ENCODE measurements at places on chromosomes 7 and 10. TPM values are rescaled to one million over a fixed set of nuclear protein-coding genes. Genes with fewer than 3 reads are reported as not detected.

- no peak for DNase-seq
- H3K4me1 ChIP-seq, result no peaks in the 10 kb centered on the region
- H3K36me3 ChIP-seq, result peaks cover 5% of the 10 kb centered on the region
- H3K27me3 ChIP-seq, result no peaks in the 10 kb centered on the region
These were observed 71.5 kb upstream of the NOBOX start for GRCh38 chr7:144474800-144475615.

The ASAH2 gene
- total RNA-seq, result 5.0 TPM

DNA sequence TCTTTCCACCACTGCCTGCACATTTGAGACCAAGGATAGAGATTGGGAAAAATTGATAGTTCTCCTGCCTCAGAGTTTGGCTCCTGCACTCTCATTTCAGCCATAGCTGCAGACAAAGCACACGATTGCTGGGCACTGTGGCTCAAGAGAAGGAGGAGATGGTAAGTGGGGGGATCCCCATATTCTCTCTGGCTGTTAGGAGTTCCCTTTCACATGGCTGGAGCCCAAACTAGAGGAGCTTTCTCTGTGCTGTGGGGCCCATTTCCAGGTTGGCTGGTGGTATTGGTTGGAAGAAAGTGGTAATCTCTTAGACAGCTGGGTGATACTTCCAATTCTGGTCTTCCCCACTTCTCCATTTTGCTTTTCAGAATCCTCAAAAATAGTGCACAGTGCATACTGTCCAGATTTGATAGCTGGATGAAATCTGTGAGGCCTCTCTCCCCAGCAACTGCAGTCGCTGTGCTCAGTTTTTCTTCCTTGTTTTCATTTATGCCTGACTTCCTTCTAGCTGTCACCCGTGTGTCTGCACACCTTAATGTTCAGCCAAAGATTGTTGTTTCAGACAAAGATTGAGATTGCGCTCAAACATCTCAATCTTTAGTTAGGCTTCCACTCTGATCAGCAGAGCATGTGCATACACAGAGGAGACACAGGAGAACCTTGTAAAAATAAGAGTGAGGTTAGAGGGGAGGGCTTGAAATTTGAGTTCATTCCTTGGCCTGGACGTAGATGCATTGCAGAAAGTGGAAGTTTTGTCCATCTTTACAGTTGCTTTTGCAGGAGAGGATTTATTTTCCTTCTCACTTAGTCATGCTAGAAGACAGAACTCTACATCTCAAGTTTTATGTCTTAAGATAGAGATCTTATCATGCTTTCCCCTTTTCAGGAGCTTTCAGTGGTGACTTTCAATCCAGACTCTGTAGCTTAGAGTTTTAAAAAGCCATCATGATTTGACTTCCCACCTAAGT lies 28.6 kb downstream of the RABGEF1 start:
- H3K27ac ChIP-seq, result no peak overlapping the region
- DNase-seq, result no peak
- H3K4me1 ChIP-seq, result peaks cover 37% of the 10 kb centered on the region
- H3K36me3 ChIP-seq, result peaks cover 6% of the 10 kb centered on the region

The NPSR1 gene
- total RNA-seq, result not detected

The TBXAS1 gene
- total RNA-seq, result 1.1 TPM

DNA sequence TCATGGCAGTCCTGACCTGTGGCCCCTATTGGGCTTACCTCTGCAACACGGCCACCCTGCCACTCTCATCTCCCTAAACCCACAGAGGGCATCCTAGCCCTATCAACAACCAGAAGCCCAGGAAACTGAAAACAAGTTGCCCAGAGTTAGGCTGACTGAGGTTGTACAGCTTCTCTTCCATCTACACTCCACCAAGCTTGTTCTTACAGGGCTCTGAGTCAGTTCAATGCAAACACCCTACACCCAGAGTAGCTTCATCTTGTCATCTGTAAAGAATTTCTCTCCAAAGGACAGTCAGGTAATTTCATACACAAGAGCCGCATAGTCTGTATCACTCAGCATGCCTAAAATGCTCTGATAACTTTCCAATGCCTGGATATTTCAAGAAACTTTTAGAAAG lies 175.4 kb downstream of the ARID5B start:
- H3K36me3 ChIP-seq, result peaks cover 86% of the 10 kb centered on the region
- H3K4me3 ChIP-seq, result peak overlapping the region; percentile 3
- peak overlapping the region; percentile 72 for H3K27ac ChIP-seq
- DNase-seq, result no peak

GRCh38 chr7:23594879-23595604 lies 2.1 kb upstream of the CCDC126 start:
- no peaks in the 10 kb centered on the region for H3K27me3 ChIP-seq
- peak overlapping the region; percentile 78 for H3K27ac ChIP-seq
- peaks cover 54% of the 10 kb centered on the region for H3K4me1 ChIP-seq
- DNase-seq, result peak; percentile 80
- H3K36me3 ChIP-seq, result no peaks in the 10 kb centered on the region
- H3K4me3 ChIP-seq, result no peak overlapping the region

The TMEM60 gene
- 11.4 TPM for total RNA-seq

The HDAC9 gene
- not detected for total RNA-seq

The ADAMTS14 gene
- not detected for total RNA-seq

DNA sequence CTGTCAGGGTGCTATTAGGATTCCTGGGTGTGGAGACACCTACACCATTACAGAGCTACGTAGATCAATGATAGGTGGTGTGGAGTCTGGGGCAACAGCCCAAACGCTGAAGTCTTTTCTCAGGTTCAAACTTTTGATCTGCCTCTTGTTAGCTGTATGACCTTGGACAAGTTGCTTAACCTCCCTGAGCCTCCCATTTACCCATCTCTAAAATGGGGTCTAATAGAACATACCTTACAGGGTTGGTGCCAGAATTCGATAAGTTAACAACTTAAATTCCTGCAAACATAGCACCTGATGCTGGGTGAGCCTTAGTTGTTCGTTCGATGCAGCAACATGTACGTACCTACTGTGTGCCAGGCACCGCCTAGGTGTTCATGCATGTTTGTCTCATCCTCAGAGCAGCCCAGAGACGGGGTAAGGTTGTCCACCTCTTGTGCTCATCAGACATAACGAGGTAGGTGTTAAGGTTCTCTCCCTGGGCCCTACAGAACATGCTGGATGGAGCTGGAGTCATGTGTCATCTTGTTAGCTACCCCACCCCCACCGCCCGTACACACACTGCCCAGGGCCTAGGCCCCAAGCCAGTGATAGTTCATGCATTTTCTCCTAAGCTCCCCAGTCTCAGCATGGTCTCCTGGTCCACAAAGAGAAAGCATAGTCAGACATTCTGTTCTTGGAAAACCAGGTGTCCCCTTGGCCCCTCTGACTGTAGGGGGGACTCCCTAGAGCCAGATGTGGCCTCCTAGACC lies 41.0 kb upstream of the SLC29A3 start:
- H3K4me1 ChIP-seq, result peaks cover 2% of the 10 kb centered on the region
- no peaks in the 10 kb centered on the region for H3K27me3 ChIP-seq
- no peaks in the 10 kb centered on the region for H3K36me3 ChIP-seq
- H3K4me3 ChIP-seq, result no peak overlapping the region
- H3K27ac ChIP-seq, result no peak overlapping the region

The CAMK1D gene
- 11.3 TPM for total RNA-seq

The NRP1 gene
- not detected for total RNA-seq

GRCh38 chr10:31479752-31480151 lies 160.7 kb downstream of the ZEB1 start:
- peaks cover 27% of the 10 kb centered on the region for H3K36me3 ChIP-seq
- peaks cover 13% of the 10 kb centered on the region for H3K4me1 ChIP-seq
- no peak for DNase-seq
- H3K4me3 ChIP-seq, result no peak overlapping the region

GRCh38 chr10:132353456-132354355 lies 21.7 kb downstream of the LRRC27 start:
- no peaks in the 10 kb centered on the region for H3K27me3 ChIP-seq
- DNase-seq, result no peak
- H3K4me1 ChIP-seq, result peaks cover 3% of the 10 kb centered on the region
- H3K36me3 ChIP-seq, result no peaks in the 10 kb centered on the region
- H3K4me3 ChIP-seq, result no peak overlapping the region

DNA sequence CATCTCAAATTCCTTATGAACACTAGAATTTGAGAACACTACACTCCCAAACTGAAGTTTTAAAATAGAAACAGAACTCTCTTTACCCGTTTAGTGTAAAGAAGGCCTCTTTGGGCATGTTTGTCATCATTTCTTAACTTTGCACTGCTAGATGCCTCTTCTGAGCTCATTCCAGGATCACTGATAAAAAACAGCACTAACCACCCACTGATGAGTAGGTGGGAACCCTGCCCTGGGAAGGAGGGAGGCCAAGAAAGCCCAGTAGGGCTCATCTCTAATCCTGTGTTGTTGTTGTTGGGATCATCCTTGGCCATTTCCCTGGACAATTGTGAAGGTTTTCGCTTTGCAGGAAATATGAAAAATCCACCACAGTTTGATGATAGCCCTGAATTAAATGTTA lies 68.2 kb downstream of the CUBN start:
- peaks cover 2% of the 10 kb centered on the region for H3K36me3 ChIP-seq
- no peaks in the 10 kb centered on the region for H3K27me3 ChIP-seq
- DNase-seq, result no peak
- no peak overlapping the region for H3K4me3 ChIP-seq

GRCh38 chr7:593324-594115 lies 73.9 kb upstream of the PDGFA start:
- peak overlapping the region; percentile 69 for H3K27ac ChIP-seq
- peak overlapping the region; percentile 36 for H3K4me3 ChIP-seq
- peaks cover 31% of the 10 kb centered on the region for H3K4me1 ChIP-seq
- no peaks in the 10 kb centered on the region for H3K27me3 ChIP-seq
- peaks cover 23% of the 10 kb centered on the region for H3K36me3 ChIP-seq

DNA sequence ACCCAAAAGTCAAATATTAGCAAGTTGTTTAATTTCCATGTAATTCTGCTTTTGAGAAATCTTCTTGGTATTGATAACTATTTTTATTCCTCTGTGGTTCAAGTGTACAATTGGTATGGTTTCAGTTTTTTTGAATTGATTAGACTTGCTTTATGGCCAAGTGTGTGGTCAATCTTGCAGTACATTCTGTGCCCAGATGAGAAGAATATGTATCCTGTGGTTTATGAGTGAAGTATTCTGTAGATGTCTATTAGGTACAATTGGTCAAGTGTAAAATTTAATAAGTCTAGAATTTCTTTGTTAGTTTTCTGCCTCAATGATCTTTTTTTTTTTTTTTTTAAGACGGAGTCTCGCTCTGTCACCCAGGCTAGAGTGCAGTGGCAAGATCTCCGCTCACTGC lies 36.6 kb upstream of the C7orf33 start:
- H3K27me3 ChIP-seq, result peaks cover 3% of the 10 kb centered on the region
- DNase-seq, result no peak

DNA sequence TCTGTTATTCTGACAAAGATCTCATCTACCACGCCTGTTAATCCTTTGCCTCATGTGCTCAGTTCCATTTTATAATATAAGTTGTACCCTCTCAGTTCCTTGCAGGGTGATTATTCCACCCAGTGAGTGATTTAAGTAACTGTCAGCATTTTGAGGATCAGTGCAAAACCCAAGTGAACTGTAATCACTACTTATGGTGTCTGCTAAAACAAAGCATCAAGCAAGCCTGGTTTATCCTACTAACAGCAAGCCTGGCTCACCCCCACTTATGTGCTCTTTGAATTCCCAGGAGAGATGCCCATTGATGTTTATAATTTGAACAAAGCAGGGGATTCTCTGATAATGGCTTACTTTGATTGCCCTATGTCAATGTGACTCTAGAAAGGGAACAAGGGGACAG lies 186.8 kb upstream of the LRGUK start:
- H3K27ac ChIP-seq, result no peak overlapping the region
- DNase-seq, result no peak
- peaks cover 31% of the 10 kb centered on the region for H3K36me3 ChIP-seq
- no peak overlapping the region for H3K4me3 ChIP-seq
- no peaks in the 10 kb centered on the region for H3K4me1 ChIP-seq
- no peaks in the 10 kb centered on the region for H3K27me3 ChIP-seq

DNA sequence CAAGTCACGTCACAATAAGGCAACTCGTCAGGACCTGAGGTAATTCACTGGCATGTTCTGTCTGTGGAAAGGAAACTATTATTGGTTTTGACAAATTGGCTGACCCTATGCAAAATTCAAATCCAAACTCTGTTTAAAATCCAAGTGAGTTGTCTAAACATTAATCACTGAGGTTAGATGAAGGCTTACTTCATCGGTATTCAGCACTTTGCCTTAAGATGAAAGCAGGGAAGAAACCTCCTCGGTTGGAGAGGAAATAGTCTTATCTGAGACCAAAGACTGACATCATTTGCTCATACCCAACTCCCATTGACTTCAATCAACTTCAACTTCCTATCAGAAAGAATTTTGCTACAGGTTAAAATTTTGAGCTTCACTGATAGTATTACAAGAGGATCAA lies 355.1 kb upstream of the MBL2 start:
- no peak overlapping the region for H3K4me3 ChIP-seq
- DNase-seq, result no peak
- H3K27me3 ChIP-seq, result no peaks in the 10 kb centered on the region
- no peak overlapping the region for H3K27ac ChIP-seq
- H3K4me1 ChIP-seq, result no peaks in the 10 kb centered on the region

GRCh38 chr10:48503293-48503911 lies 101.5 kb downstream of the ARHGAP22 start:
- H3K27me3 ChIP-seq, result no peaks in the 10 kb centered on the region
- no peak overlapping the region for H3K27ac ChIP-seq
- no peaks in the 10 kb centered on the region for H3K36me3 ChIP-seq
- H3K4me3 ChIP-seq, result no peak overlapping the region
- no peak for DNase-seq
- H3K4me1 ChIP-seq, result no peaks in the 10 kb centered on the region

DNA sequence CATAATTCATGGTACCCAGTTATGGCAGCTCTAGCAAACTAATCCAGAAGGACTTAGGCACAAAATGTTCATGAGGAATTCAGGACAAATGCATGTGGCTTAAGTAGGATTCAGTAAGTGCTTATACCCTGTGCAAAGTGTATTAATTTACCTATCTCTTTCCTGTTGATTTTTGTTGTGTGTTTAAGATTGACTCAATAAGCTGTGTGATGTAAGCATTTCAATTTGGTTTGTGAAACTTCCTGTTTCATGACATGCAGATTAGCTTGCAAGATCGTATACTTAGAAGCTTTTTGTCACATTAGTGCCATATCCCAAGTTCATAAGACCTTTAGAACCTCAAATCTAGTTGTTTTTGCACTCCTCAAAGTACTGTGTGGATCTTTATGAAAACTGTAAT lies 416.7 kb downstream of the ARL4A start:
- DNase-seq, result no peak
- H3K4me1 ChIP-seq, result no peaks in the 10 kb centered on the region
- no peak overlapping the region for H3K4me3 ChIP-seq
- no peak overlapping the region for H3K27ac ChIP-seq
- H3K36me3 ChIP-seq, result no peaks in the 10 kb centered on the region

GRCh38 chr7:80240265-80241025 lies 105.8 kb downstream of the GNAI1 start:
- no peaks in the 10 kb centered on the region for H3K36me3 ChIP-seq
- DNase-seq, result no peak
- H3K4me1 ChIP-seq, result no peaks in the 10 kb centered on the region
- no peak overlapping the region for H3K4me3 ChIP-seq
- no peak overlapping the region for H3K27ac ChIP-seq

GRCh38 chr10:76115131-76115470 lies 683.7 kb downstream of the LRMDA start:
- no peak overlapping the region for H3K27ac ChIP-seq
- H3K36me3 ChIP-seq, result no peaks in the 10 kb centered on the region
- H3K4me3 ChIP-seq, result no peak overlapping the region
- no peak for DNase-seq
- H3K4me1 ChIP-seq, result no peaks in the 10 kb centered on the region

The PPIA gene
- total RNA-seq, result 3,406 TPM

GRCh38 chr10:84798312-84798711 lies 469.9 kb downstream of the CCSER2 start:
- peaks cover 14% of the 10 kb centered on the region for H3K27me3 ChIP-seq
- no peak for DNase-seq
- no peak overlapping the region for H3K4me3 ChIP-seq
- H3K36me3 ChIP-seq, result no peaks in the 10 kb centered on the region
- no peaks in the 10 kb centered on the region for H3K4me1 ChIP-seq
